ENCODE measurements at places on chromosomes 4 and X.
A peak's percentile ranks its signal among the peaks of the same experiment; 100 is the strongest.

- no peak for DNase-seq
Observed at GRCh38 chr4:144710526-144710912, 64.6 kb downstream of the HHIP start.

- no peak for DNase-seq
Observed at GRCh38 chr4:180811556-180811955, 1431.6 kb upstream of the TENM3 start.

DNA sequence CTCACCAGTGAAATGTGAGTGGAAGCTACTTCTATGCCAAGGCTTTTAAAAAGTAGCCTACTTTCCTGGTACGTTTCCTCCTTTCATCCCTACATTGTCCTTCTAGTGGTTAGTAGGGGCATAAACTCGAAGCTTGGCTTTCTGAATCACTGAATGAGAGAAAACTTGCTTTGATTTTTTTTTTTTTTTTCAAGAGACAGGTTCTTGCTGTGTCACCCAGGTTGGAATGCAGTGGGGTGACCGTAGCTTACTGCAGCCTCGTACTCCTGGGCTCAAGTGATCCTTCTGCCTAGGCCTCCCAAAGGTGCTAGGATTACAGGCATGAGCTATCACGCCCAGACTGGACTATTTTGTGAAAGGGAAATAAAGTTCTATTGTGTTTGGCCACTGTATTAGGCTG, 89.1 kb upstream of the IGFBP7 start:
- peak; percentile 50 for DNase-seq

DNA sequence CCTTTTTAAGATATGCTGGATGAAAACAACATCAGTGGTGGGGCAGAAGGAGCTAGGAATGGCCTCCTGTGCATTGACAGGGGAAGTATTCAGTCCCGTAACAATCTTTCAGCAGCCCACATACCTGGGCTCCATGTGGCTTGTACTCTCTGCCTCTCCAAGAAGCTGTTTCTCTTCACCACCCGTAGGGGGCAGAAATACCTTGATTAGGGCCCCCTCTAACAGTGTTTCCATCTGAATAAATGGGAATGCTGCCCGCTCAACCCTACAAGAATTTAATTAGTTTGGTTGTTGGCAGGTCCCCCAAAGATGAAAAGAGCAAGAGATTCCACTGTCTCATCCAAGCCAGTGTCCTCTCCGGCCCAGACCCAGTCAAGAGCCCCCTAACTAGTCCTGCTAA, 155.2 kb downstream of the SMIM20 start:
- peak; percentile 81 for DNase-seq

DNA sequence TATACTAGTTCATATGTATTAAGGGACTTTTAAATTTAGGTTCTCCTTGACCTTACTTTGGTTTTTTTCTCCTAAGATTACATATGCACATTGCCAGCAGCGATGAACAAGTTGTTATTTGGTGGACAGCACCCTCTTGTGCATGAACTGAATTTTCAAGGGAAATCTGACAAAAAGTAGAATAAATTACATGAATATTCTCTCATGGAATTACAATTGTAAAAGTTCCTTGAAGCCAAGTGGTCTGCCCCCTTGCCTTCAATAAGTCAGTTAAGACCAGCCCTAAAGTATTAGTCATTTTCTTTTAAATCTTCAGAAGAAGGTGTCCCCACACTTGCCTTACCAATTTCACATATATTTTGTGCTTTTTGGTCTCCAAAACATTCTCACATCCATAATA, 30.7 kb upstream of the SMARCA5 start:
- DNase-seq: peak; percentile 42

- no peak for DNase-seq
Observed at GRCh38 chr4:19375136-19375804, 876.4 kb upstream of the SLIT2 start.

DNA sequence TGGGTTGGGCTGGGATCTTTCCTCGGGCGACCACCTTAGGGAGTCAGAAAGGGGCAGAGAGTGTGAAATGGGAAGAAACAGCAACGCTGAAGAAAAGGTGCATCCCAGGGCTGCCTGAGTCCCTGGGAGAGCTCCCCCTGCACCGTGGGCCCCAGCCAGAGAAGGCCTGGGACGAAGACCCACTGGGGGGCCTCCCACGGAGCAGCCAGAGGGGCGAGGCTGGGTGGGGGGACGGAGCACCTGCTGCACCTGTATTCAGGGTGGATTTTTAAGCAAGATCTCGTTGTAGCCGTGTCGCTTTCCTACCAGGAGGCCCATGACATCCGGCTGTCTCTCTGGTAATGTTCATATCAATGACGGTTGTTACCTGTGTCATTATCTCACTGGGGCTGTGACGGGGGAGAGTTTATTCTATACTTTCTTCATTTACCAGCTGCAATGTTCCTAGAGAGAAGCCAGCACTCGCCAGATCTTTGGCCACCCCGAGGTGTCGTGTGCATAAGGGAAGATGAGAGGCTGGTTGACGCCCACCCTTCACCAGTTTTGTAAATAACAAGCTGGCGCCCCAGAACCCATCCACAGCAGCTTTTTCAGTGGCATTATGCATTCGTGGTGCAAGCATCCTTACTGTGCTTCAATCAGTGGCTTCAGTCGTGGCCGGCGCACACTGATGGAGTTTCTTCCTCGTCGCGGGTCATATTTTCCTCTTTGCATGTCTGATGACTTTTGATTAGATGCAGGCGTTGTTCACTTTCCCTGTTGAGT, 5.6 kb upstream of the PCGF3 start:
- DNase-seq: no peak

GRCh38 chrX:145003443-145003842, 243.9 kb upstream of the SPANXN1 start:
- no peak for DNase-seq

- DNase-seq: peak; percentile 66
Observed at GRCh38 chr4:129167640-129168260, 71.8 kb downstream of the C4orf33 start.

DNA sequence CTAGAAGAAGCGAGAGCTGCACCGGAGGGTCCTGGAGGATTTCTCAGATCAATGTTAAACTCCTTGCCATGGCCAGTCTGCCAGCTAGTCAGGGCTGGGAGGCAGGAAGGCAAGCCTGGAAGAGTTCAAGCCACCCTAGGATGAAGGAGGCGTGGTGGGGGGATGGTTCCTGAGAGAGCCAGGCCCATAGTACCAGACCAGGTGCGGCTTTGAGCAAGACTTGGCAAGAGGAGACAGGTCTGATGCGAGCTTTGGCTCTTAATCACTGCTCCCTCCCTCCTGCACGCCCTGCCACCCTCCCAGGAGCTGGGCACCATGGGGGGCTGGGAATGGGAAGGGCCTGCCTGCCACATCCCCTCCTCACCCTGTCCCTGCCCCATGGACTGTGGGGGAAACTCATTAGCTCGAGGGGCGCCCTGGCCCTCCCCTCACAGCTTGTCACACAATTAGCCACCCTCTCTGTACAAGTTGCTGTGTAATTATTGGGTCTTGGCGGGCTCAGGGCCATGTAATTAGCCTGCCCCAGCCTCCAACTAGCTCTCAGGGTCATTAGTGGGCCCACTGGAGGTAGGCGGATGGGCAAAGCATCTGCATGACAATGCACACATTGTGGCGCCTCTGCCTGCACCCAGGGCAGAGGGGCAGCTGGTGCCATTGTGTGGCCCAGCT, 50.3 kb downstream of the EFNB1 start:
- no peak for DNase-seq
